Urothelium cell line (cell line): ENCODE measurements at places on chromosomes 2 and 18.

- peak; percentile 73 for DNase-seq
These were observed 45.5 kb downstream of the DDX1 start for GRCh38 chr2:15636972-15637785.

DNA sequence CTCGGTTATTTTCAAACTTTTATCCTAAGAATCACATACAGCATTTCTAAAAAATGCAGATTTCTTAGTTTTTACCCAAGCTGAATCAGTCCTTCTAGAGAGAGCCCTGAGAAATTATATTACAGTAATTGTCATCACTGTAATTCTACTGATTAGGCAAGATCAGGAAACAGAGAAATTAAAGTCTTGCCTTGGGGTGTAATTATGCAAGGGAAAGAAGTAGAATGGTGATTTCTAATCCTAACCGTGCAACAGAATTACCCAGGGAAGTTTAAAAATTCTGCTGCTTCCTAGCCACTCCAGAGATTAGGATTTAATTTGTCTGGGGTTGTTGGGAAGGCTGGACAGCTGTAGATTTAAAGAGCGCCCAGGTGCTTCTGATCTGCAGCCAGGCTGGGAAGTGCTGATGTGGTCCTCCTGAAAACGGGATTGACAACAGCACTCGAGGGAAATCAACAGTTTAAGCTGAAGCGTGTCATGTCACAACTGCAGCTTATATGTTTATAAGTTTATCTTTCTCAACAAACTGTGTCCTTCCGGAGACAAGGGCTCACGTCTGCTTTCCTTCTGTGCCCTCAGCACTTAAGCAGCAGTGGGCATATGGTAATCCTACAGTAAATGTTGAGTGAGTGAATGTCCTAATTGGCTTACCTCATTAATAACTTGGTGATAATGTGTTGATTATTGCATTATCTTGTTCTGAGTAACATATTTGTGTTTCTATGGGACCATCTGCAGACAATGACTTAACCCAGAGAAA lies 671.9 kb upstream of the SOX11 start:
- DNase-seq, result no peak

GRCh38 chr2:201660293-201660895 lies 17.1 kb upstream of the TMEM237 start:
- no peak for DNase-seq

GRCh38 chr2:66782780-66783361 lies 347.9 kb downstream of the MEIS1 start:
- DNase-seq, result no peak

DNA sequence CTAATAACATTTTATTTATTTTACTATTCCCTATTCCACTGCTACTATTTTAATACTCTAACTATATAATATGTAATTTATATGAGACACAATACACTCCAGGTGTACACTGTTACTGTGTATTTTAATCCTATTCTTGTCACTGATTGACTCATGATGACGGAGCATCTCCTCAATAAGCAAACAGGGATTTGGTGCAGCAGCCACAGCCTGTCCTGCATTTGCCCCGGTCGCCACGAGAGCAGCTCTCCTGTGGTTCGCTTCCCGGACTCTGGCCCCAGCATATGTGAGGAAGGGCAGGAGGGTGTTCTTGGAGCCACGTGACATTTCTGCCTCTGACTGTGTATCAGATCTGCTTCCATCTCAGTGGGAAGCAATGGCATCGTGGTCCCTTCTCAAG lies 74.1 kb upstream of the PXDN start:
- DNase-seq, result no peak

- no peak for DNase-seq
These were observed 422.7 kb downstream of the TGIF1 start for GRCh38 chr18:3872641-3873040.

- no peak for DNase-seq
These were observed 107.3 kb downstream of the SH3BP4 start for GRCh38 chr2:235059161-235059560.
